ENCODE measurements at places on chromosomes 4 and X.

DNA sequence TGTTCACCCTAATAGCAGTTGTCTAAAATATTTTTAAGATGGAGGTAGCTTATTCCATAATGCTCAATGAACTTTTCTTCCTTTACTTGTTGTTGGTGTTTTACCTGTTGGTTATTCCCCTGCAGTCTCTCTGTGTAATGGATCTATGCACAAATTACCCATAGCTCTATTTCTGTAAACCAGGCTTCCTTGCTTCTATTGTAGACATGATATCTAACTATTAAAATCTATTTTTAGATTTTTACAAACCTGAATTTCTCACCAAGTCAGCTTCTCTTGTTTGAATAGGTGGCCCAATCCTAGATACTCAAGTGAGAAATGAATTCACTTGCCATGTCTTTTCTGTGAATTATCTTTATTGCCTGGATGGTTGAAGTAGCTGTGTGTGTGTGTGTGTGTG, 24.8 kb downstream of the BMP2K start:
- no peak overlapping the region for H3K27ac ChIP-seq
- H3K27me3 ChIP-seq, result no peaks in the 10 kb centered on the region

DNA sequence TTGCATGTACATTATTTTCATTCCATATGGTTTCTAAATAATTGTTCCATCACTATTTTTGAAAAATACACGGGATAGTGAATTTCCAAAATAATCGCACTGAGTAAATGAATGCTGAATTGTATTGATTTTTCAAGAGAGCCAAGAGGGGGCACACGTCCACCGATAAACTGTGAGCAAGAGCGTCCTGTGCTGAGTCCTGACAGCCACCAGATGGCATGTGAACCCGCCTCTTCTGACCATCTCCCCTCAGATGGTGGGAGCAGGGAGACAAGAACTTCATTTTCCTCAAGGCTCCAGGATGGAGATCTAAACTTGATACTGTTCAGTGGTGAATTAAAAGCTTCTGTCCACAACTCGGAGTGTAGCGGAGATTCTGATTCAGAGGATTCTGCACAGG, 30.6 kb upstream of the IL9R start:
- no peaks in the 10 kb centered on the region for H3K27me3 ChIP-seq
- H3K4me1 ChIP-seq, result no peaks in the 10 kb centered on the region
- no peak overlapping the region for H3K4me3 ChIP-seq
- no peak for DNase-seq
- H3K27ac ChIP-seq, result no peak overlapping the region
- H3K36me3 ChIP-seq, result no peaks in the 10 kb centered on the region

- no peaks in the 10 kb centered on the region for H3K27me3 ChIP-seq
- DNase-seq, result no peak
- H3K27ac ChIP-seq, result no peak overlapping the region
- H3K4me1 ChIP-seq, result no peaks in the 10 kb centered on the region
- H3K4me3 ChIP-seq, result no peak overlapping the region
These were observed 18.0 kb upstream of the SPARCL1 start for GRCh38 chr4:87547016-87547708.

GRCh38 chr4:145565328-145565727, 53.9 kb upstream of the MMAA start:
- H3K27me3 ChIP-seq, result no peaks in the 10 kb centered on the region
- no peak overlapping the region for H3K27ac ChIP-seq
- DNase-seq, result no peak
- H3K4me1 ChIP-seq, result no peaks in the 10 kb centered on the region
- no peaks in the 10 kb centered on the region for H3K36me3 ChIP-seq

DNA sequence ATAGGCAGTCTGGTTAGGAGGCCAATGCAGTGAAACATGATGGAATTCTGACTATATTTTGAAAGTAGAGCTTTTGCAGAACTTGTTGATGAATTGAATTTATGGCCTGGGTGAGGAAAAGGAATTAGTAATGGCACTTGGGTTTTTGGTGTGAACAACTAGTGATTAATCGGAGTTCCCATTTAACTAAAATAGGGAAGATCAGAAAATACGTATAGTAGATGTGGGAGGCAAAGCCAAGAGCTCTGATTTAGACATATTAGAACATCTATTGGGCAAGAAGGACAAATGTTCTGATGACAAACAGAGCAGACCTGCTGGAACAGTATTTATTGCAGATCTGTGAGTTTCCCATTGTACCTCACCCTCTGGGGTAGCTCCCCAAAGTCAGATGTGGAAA, 12.3 kb upstream of the NDP start:
- peak; percentile 28 for DNase-seq
- no peak overlapping the region for H3K27ac ChIP-seq
- no peaks in the 10 kb centered on the region for H3K4me1 ChIP-seq
- no peak overlapping the region for H3K4me3 ChIP-seq
- no peaks in the 10 kb centered on the region for H3K36me3 ChIP-seq

DNA sequence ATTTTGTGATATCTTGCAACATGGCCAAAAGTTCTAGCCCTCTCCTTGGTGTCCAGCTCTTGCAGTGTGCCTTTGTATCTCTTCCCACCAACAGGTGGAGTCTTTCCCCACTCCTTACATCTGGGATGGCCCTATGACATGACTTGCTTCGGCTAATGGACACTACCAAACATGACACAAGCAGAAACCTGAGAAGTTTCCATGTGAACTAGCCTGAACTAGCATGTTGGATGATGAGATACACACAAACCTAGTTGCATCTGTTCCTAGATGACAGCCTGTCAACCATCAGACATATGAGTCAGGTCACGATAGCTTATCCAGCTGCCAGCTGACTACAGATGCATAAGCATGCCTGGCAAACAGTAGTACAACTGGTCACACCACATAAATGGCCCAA, 207.5 kb upstream of the FTHL17 start:
- DNase-seq, result no peak
- H3K36me3 ChIP-seq, result no peaks in the 10 kb centered on the region
- no peak overlapping the region for H3K4me3 ChIP-seq

- no peaks in the 10 kb centered on the region for H3K27me3 ChIP-seq
- H3K27ac ChIP-seq, result no peak overlapping the region
- H3K4me1 ChIP-seq, result no peaks in the 10 kb centered on the region
- no peak for DNase-seq
- H3K36me3 ChIP-seq, result no peaks in the 10 kb centered on the region
- H3K4me3 ChIP-seq, result no peak overlapping the region
These were observed 1351.2 kb downstream of the STIM2 start for GRCh38 chr4:28211676-28212470.

DNA sequence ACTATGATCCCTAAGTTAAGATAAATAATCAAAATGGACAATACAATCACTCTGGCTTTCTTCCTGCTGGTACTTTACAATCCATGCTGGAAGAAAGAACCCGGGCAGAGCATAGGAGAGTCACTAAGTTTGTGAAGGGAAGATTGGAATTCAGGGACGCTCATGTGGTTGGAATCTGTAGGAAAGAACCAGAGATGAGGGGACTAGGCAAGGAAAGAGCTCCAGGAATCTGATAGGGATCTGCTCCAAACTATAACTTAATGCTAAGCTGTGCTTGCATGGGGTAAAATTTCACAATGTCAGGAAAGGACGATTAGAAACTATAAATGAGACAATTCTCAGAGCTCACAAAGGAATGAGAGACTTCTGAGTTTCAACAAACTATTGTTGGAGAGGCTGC, 167.5 kb downstream of the ADGRA3 start:
- no peak overlapping the region for H3K27ac ChIP-seq
- H3K4me1 ChIP-seq, result no peaks in the 10 kb centered on the region
- no peaks in the 10 kb centered on the region for H3K36me3 ChIP-seq
- no peak for DNase-seq
- H3K4me3 ChIP-seq, result no peak overlapping the region
- no peaks in the 10 kb centered on the region for H3K27me3 ChIP-seq

GRCh38 chrX:47515941-47516665, 33.1 kb upstream of the ZNF41 start:
- H3K4me1 ChIP-seq, result peaks cover 25% of the 10 kb centered on the region
- peak; percentile 51 for DNase-seq
- no peaks in the 10 kb centered on the region for H3K27me3 ChIP-seq
- H3K27ac ChIP-seq, result peak overlapping the region; percentile 42
- no peaks in the 10 kb centered on the region for H3K36me3 ChIP-seq
- H3K4me3 ChIP-seq, result no peak overlapping the region

- no peaks in the 10 kb centered on the region for H3K27me3 ChIP-seq
- H3K36me3 ChIP-seq, result no peaks in the 10 kb centered on the region
- no peak overlapping the region for H3K27ac ChIP-seq
- no peaks in the 10 kb centered on the region for H3K4me1 ChIP-seq
These were observed 253.6 kb downstream of the PPP1R2C start for GRCh38 chrX:42524379-42524778.

DNA sequence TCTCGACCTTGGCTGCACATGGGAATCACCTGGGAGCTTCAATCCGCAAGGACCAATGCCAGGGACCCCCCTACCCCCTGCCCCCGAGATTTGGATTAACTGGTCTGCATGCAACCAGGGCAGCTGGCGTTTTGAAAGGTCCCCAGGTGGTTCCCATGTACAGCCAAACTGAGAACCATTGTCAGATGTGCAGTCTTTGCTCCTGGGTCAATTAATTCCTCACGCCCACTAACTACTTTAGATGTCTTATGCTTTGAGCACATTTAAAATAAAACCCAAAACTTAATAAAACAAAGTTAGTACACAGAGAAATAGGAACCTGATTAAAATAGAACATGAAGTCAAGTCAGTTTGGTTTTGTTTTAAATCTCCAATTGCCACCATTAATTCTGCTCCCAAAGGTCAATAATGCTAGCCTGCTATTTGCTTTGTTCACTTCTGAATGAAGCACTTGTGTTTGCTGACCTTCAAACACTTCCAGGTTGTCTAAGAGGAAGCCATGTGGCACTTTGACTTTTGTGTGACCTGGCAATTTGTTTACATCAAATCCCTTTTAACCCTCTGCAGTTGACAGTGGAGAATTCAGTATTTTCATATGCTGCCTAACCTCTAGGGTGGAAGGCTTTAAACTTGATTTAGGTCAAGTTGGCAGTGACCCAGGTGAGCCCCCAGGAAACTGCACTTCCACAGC, 27.2 kb upstream of the TMSB4X start:
- no peaks in the 10 kb centered on the region for H3K36me3 ChIP-seq
- peaks cover 17% of the 10 kb centered on the region for H3K27me3 ChIP-seq
- DNase-seq, result no peak
- peaks cover 70% of the 10 kb centered on the region for H3K4me1 ChIP-seq
- no peak overlapping the region for H3K4me3 ChIP-seq
- H3K27ac ChIP-seq, result peak overlapping the region; percentile 72

- H3K27me3 ChIP-seq, result no peaks in the 10 kb centered on the region
- DNase-seq, result no peak
- H3K4me1 ChIP-seq, result no peaks in the 10 kb centered on the region
- no peak overlapping the region for H3K27ac ChIP-seq
- no peak overlapping the region for H3K4me3 ChIP-seq
- H3K36me3 ChIP-seq, result peaks cover 20% of the 10 kb centered on the region
These were observed 11.2 kb downstream of the NEK1 start for GRCh38 chr4:169601016-169601771.

DNA sequence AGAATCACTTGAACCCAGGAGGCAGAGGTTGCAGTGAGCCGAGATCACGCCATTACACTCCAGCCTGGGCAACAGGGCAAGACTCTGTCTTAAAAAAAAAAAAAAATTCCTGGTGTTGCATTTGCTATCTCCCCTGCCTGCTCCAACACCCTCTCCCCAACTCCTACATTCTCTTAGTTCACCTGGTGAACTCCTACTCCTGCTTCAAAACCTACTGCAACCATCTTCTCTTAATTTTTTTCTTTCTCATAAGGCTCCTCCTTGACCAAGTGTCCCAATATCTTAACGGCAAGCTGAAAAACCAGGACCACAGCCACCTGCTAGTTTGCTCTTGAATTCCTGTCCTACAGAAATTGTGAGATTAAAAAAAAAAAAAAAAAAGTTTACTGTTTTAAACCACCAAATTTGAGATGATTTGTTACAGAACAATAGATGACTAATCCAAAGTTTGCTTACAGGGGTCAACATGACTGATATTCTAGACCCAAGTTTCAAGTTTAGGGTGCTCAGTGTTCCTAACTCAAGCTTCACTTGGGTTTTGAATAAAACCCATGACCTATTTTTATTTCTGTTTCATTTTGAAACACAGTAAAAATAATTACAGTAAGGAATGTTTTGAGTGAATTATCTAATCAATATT, 13.1 kb upstream of the ANXA5 start:
- no peak overlapping the region for H3K4me3 ChIP-seq
- H3K27me3 ChIP-seq, result peaks cover 12% of the 10 kb centered on the region
- H3K27ac ChIP-seq, result no peak overlapping the region
- H3K4me1 ChIP-seq, result peaks cover 4% of the 10 kb centered on the region
- no peak for DNase-seq
- no peaks in the 10 kb centered on the region for H3K36me3 ChIP-seq

DNA sequence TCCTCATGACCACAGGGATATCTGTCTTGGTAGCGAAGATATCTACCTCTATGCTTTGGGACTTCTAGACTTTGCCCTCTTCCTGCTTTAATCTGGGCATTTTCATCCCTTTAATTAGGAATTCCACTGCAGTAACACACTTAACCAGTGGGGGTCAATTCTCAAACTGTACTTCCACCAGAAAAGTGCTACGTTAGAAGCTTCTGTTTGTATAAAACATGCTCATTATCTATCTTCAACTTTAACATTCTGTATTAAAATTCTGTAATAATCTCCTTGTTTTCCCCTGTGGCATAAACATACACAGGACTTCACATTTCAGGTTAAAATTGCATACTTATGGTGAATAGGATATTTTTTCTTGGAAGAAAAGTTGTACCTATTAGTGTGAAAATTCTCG, 105.6 kb downstream of the AMMECR1 start:
- H3K27me3 ChIP-seq, result no peaks in the 10 kb centered on the region
- no peaks in the 10 kb centered on the region for H3K36me3 ChIP-seq
- H3K4me3 ChIP-seq, result no peak overlapping the region
- no peak for DNase-seq

GRCh38 chr4:83272900-83273299, 11.7 kb downstream of the COQ2 start:
- H3K36me3 ChIP-seq, result peaks cover 63% of the 10 kb centered on the region
- no peak overlapping the region for H3K4me3 ChIP-seq
- H3K4me1 ChIP-seq, result peaks cover 12% of the 10 kb centered on the region
- no peak overlapping the region for H3K27ac ChIP-seq
- no peaks in the 10 kb centered on the region for H3K27me3 ChIP-seq

DNA sequence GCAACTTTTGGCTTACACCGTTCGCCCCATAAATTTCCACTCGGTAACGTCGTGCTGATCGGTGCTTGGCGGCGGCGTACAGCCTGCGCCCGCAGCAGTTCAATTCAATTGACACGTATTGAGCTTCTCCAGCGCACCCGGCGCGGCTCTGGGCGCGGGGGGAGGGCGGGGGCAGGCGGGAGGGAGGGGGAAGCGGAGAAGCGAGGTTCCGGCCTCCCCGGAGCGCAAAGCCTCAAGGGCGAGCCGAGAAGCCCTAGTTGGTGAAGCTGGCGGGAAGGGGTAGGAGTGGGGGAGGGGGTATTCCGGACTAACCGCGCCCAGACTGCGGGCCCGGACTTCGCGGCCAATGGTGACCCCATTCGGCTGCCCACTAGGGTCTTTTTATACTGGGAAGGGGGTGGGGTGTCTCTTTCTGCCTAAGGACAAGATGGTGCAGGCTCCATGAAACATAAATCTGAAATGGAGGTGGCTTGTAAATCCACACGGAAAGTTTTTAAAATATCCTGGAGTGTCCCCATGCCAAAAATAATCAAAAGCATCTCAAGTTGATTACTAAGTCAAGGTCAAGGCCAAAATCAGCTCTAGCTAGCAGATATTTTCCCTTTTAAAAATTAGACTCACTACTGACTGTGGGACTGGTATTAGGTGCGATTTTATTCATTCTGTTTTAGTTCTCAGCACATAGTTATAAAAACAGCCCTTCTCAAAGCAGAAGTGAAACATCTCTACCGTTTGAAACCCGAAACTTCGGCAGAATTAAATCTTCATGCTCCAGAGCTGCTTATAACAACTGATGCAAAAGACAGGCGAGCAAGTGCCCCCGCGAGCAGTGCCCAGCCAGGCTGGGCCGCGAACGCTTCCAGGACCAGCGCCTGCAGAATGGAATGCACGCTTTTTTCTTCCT, 1.5 kb upstream of the BCOR start:
- peak overlapping the region; percentile 40 for H3K4me3 ChIP-seq
- no peaks in the 10 kb centered on the region for H3K36me3 ChIP-seq
- no peak overlapping the region for H3K27ac ChIP-seq
- H3K4me1 ChIP-seq, result peaks cover 42% of the 10 kb centered on the region

Measured in CD14-positive monocyte (primary cell).